ENCODE measurements at places on chromosomes 7 and 10. TPM values are rescaled to one million over a fixed set of nuclear protein-coding genes. Genes with fewer than 3 reads are reported as not detected.

- DNase-seq, result no peak
Observed at GRCh38 chr7:132225216-132226030, 350.8 kb downstream of the PLXNA4 start.

Gene NPSR1
- not detected for total RNA-seq

- no peak for DNase-seq
Observed at GRCh38 chr7:26426096-26426495, 134.4 kb downstream of the SNX10 start.

DNA sequence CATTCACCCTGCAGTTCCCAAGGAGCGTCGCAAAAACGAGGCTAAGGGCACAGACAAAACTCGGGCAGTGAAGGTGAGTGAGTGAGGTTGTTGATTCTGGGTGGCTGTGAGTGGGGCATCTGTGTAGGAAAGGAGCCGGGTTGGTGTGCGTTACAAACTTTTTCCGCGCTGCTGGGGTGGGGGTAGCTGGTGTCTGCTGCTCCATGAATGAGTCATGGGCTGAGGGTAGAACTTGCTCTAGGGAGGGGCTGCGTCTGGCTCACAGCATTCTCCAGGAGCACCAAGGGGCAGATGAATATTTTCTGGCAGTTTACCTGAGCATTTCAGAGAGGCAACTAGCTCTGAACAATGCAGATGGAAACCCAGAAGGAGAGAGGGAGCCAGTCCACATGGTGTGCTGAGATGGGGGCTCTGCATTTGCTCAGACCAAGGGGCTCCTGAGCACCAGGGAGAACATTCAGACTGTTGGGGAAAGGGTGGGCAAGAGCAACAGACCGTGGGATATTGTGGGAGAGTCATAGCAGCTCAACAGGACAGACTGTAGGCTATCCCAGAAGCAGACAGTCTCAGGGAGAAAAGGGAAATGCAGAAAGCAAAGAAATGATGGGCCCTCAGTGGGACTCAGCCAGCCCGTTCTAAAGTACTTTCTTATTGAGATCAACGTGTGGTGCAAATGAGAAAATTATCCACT, 18.8 kb downstream of the NOBOX start:
- DNase-seq, result peak; percentile 16

- DNase-seq, result no peak
Observed at GRCh38 chr10:127888521-127889312, 4.0 kb downstream of the CLRN3 start.

DNA sequence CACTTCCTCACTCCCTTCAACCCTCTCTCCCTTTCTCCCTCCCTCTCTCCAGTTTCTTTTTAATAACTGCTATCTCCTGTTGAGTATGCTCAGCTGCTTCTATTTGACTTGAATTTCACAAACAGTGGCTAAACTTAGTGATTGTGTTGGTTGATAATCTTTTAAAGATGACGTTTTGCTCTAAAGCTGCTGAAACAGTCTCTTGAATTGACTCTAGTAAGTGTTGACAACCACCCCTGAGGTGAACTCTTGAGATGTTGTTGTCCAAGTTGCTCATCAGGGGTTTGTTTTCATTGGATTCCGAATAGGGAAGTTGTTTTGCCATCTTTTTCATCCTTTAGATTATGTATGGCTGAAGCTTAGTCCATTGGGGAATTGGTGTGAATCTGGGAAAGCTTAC, 176.2 kb downstream of the TWIST1 start:
- DNase-seq, result no peak

Gene SSC4D
- total RNA-seq, result 0.64 TPM

DNA sequence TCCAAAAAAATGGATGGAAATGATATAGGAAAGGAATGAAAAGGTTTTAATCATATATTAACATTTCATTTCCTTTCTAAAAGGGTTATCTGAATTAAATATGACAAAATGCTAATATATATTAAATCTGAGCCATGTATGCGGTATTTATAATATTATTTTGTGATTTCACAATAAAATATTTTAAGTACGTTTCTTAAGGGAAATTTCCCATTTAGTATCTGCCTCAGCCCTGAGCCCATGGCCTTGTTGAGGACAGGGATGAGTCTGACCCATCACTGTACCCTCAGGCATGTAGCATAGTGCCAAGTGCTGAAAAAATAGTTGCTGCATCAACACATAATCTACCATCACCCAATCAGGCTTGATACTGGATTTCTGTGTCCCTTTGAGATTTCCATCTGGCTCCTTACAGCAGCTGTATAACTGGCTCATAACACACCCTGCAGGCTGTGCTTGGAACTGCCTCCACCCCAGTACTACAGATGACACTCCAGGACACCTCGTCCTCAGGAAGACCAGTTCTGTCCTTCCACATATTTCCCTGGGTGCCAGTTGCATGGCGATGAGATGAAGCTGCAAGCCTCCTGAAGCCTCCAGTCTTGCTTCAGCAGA, 59.4 kb upstream of the ASAH2 start:
- DNase-seq, result no peak

DNA sequence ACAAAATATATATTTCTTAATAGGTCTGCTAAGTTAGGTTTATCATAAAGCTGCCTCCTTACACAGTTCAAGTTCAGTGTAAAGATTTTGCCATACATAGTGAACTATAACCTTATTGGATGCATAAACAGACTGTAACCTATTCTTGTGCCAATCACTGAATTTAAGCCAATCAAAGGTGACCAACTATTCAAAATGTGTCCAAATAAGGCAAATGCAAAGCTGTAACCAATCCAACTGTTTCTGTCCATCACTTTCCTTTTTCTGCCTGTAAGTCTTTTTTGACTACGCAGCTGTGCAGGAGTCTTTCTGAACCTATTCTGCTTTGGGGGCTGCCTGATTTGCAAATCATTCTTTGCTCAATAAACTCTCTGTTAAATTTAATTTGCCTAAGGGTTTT, 11.6 kb upstream of the DNMBP start:
- no peak for DNase-seq

- no peak for DNase-seq
Observed at GRCh38 chr10:53675177-53675576, 902.6 kb upstream of the MBL2 start.

Gene ANKRD30A
- 0.97 TPM for total RNA-seq

GRCh38 chr10:75441196-75441595, 9.8 kb downstream of the LRMDA start:
- no peak for DNase-seq

DNA sequence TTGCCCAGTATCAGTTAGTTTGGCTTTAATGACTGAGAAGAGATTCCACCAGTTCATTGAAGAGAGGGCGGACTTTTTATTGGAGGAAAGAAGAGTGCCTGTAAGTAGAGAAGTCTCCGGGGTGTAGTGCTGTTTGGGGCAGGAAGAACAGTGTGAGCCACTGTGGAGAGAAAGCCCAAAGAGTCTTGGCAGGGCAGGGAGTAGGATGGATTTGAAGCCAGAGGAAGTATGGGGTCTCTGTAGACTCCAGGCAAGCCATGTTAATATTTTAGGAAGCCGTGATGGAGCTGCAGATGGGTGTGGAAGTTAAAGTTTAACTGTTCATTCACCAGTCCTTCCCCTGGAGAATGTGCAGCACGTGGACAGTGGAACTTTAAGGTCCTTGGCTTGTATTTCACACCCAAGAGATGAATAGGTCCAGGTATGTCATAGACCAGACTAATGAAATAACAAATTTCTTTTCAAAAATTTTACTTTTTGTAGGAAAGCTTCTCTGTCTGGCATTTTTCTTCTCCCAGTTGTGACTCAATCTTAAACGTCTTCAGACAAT, 54.1 kb downstream of the TCF7L2 start:
- no peak for DNase-seq

DNA sequence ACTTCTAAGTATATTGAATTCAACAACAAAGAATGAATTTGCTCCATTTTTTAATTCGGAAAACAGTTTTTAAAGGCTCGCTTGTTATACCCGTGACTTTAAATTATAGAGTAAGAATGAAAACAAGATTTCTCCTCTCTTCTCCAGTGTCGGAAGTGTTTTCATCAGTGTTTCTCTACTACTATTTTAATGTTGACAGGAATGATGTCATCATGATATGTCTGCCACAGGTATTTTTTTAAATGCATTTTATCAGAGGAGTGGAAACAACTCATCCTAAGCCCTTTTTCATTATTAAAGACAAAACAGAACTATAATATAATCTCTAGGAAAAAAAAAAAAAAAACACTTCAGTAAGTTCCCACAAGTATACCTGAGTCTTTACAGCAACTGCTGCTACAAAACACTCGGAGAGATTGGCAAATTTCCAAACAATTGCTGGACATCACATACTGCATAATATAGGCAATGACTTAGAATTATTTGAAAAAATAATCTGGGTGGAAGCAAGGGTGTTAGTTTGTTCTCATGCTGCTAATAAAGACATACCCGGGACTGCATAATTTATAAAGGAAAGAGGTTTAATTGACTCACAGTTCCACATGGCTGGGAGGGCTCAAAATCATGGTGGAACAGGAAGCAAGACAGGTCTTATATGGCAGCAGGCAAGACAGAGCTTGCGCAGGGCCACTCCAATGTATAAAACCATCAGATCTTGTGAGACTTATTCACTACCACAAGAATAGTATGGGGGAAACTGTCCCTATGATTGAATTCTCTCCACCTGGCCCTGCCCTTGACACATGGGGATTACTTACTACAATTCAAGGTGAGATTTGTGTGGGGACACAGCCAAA, 4.8 kb upstream of the RNF32 start:
- no peak for DNase-seq

Gene SLC26A5
- total RNA-seq, result not detected

DNA sequence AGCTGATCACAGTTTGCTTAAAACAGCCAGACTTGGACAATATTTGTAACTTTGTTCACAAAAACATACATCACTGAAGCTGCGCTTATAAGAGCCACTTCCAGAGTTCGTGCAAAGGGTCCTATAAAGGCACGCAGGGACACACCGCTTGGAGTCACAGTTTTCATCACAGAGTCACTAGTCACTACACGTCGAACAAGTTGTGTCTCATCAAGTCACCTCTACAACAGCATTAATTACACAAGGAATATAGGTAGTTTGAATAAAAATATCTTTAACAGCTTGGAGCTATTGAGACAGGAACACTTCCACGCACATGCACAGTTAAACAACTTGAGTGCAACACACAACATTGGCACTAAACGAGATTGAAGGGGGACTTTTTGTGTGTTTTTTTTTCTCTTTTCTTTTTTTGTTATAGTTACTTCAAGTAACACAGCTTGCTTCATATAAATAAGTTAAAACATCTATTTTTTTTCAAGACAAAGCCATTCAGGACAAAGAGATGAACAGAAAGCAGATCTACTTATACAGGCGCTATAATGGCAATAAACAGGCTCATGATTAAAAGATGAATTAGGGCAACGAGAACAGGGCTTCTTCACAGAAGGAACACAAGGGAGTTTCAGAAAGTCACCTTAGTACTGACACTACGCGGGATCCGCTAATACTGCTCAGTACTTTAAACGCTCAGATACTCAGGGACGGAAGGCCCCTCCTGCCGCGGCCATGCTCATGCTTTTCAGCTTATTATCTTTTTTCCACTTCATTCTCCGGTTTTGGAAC, 2.2 kb downstream of the HOXA5 start:
- DNase-seq, result no peak

Gene FAM241B
- total RNA-seq, result not detected

Gene CCL24
- not detected for total RNA-seq

DNA sequence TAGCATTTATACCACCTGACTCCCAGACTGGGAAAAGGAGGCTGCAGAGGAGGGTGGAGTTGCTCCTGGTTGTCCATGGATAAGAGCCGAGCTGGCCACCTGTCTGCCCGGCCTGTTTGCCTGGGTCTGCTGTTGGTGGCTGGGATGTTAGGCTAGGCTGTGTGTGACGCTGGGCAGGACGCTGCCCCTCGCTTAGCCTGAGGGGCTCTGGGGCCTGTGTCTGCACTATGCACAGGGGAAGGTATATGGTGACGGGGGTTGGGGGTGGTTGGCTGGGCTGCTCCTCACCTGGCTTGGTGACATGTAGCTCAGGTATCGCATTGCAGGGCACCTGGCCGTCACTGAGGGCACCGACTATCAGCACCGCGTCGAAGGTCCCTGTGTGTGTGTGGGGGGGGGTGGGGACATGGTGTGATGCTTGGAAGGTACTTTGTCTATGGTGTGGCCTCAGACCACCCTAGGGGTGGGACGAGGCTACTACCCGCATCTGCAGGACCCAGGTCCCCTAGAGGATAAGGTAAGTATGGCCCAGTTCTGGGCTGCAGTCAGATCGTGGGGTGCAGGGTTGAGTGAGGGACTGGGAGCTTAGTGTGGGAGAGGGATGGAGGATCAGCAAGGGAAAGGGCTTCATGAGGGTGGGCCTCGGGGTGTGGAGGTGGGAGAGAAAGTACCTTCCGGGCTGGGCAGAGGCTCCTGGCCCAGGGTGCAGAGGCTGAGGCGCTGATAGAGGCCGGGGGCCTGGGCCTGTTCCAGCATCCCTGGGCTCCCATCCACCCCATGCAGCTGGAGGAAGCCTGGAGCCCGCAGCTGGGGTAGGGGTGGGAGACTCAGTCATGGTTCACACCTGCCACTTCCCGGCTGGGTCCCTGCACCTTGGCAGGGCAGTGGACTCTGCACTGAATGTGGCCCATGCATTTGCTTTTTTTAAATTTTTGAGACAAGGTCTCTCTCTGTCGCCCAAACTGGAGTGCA, 2.3 kb downstream of the METTL27 start:
- no peak for DNase-seq

DNA sequence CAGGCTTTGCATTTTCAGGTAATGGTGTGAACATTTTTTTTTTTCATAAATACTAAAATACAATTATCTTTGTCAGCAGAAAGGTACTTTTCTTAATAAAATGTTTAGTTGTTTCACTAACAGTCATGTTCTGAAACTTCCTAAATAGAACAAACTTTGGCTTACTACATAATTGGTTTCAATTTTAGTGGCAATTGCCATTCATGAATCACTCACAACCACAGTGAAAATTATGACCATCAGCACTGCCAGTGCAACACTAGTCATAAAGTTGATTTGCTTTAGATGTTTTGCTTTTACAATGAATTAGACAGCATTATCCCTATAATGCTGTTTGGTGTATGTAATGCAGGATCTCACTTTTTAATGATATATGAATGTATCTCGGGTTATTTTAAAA, 297.6 kb upstream of the PLXDC2 start:
- no peak for DNase-seq

DNA sequence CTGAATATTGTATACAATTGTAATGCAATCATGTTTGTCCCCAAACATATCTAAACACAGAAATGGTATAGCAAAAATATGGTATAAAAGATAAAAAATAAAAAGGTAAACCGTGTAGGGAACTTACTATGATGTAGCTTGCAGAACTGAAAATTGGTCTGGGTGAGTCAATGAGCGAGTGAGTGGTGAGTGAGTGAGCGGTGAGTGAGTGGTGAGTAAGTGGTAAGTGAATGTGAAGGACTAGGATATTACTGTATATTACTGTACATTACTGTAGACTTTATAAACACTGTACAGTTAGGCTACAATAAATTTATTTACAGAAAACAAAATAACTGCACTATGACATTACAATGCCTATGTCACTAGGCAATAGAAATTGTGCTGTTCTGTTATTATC, 1163.2 kb upstream of the SORCS1 start:
- no peak for DNase-seq

Gene RBP3
- not detected for total RNA-seq

GRCh38 chr10:8052341-8052955, 2.0 kb upstream of the GATA3 start:
- peak; percentile 8 for DNase-seq

- peak; percentile 72 for DNase-seq
Observed at GRCh38 chr7:41979834-41980307, 257.1 kb downstream of the GLI3 start.

Gene PCLO
- under 0.01 TPM for total RNA-seq

Gene AKR1E2
- total RNA-seq, result 7.7 TPM

- no peak for DNase-seq
Observed at GRCh38 chr7:151246851-151247580, 1.5 kb downstream of the SMARCD3 start.

GRCh38 chr10:24390746-24391145, 181.8 kb downstream of the KIAA1217 start:
- DNase-seq, result no peak
